ENCODE measurements at places on chromosomes 6 and 20. TPM values are rescaled to one million over a fixed set of nuclear protein-coding genes. Genes with fewer than 3 reads are reported as not detected.

Gene OR2B6
- total RNA-seq = not detected

Gene LCA5
- 0.32 TPM for total RNA-seq

DNA sequence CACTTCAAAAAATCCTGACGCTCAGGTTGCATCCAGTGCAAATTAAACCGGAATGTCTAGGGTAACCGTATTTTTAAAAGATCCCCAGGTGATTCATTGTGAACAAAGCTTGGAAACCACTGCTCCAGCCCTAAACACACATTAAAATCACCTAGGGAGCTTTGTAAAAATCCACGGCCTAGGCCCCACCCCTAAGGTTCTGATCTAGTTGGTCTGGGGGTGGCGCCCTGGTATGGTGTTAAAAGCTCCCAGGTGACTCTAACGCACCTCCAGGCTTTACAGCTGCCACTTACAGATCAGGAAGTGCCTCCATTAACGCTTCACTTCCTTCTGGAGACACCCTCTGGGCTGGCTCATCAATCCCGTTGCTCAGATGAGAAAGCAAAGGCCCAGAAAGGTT is 92.2 kb downstream of the GRM4 start:
- H3K4me3 ChIP-seq = no peak overlapping the region
- no peaks in the 10 kb centered on the region for H3K27me3 ChIP-seq
- DNase-seq = no peak
- no peaks in the 10 kb centered on the region for H3K4me1 ChIP-seq
- H3K36me3 ChIP-seq = no peaks in the 10 kb centered on the region

GRCh38 chr6:37541346-37541745 is 41.7 kb upstream of the CCDC167 start:
- no peak for DNase-seq
- H3K36me3 ChIP-seq = peaks cover 4% of the 10 kb centered on the region
- H3K27ac ChIP-seq = no peak overlapping the region
- H3K4me1 ChIP-seq = peaks cover 19% of the 10 kb centered on the region

DNA sequence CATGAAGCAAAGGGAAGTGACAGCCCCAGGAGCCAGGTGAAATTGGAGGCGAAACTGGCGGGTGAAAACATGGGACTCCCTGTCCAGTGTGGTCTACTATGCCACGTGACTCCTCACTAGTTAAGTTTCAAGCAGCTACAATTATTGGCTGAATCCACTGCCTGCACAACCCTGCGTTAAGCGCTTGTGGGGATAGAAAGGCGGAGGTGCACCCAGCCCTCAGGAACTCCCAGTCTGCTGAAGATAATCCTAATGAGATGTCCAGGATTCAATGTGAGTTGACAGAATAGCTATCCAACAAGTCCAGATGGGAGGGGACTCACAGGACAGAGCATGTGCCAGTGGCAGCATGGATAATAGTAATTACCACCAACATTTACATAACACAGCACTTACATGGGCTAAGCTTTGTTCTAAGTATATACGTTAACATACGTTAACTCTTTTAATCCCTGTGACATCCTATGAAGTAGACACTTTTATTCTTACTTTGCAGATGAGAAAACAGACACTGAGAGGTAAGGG is 1.8 kb downstream of the MOCS1 start:
- H3K4me3 ChIP-seq = no peak overlapping the region
- peaks cover 3% of the 10 kb centered on the region for H3K27me3 ChIP-seq
- H3K36me3 ChIP-seq = no peaks in the 10 kb centered on the region
- DNase-seq = no peak
- peaks cover 26% of the 10 kb centered on the region for H3K4me1 ChIP-seq

Gene OLIG3
- not detected for total RNA-seq

GRCh38 chr20:22333885-22334545 is 250.4 kb downstream of the FOXA2 start:
- H3K4me1 ChIP-seq = no peaks in the 10 kb centered on the region
- DNase-seq = peak; percentile 68
